Activated T-cell treated with anti-CD3 and anti-CD28 coated beads, Interleukin-2, amount 50 U/mL, for 24 hours (primary cell): ENCODE measurements at places on chromosomes 3 and 15.

GRCh38 chr3:156431334-156432124, 123.4 kb downstream of the SSR3 start:
- DNase-seq, result no peak

GRCh38 chr3:52005571-52005986, 9.9 kb upstream of the RPL29 start:
- DNase-seq, result no peak

DNA sequence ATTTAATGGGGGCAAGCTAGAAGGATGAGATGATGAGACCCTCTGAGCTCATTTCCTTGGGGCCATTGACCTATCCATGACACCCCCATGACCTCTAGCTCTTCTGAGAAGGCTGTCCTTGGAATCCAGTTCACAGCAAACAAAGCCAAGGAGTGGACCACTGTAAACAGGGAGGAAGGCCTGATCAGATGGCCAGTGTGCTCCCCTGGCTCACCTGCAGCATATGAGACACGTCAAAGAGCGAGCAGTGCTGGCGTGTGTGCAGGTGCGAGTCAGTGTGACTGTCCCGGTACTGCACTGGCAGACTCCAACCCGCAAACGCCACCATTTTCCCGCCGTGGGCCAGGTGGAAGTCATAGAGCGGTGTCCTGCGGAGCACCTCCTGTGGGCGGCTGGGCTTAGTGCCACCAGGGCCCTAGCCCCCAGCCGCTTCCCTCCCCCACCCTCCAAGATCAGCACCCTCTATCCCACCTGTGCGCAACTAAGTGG, 339 bp downstream of the AMT start:
- no peak for DNase-seq

DNA sequence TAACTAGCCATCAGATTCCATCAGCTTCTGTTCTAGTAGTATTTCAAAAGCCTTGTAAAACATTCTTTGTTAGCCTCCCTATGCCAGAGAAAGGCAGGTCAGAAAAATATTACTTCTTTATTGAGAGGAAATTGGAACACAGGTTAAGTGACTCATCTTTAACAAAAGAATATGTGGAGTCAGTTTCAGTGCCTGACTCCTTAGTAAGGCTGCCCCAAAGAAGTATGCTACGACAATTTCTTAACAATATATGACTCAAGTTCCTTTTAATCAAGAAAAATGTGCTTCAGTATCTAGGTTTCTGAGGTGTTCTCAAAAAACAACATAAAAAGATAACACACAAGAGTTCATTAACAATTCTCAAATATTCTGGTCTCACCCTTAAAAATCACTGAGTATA, 139.2 kb downstream of the VPS13C start:
- DNase-seq, result no peak

DNA sequence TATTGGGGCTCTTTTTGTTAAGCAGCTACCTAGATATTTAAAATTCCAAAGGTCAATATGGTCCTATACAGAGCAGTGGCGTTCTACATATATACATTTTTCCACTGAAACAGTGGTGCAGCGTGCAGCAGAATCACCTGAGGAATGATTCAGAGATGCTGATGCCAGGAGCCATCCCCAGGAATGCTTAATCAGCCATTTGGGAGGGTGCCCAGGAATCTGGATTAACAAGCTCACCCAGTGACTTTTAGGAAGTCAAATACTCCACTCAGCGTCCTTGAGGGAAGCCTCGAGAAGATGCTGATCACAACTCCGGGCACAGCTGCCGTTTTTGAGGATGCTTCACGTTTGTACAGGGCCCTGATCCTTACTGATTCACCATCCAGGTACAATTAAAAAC, 82.6 kb upstream of the ARHGEF3 start:
- DNase-seq, result no peak

DNA sequence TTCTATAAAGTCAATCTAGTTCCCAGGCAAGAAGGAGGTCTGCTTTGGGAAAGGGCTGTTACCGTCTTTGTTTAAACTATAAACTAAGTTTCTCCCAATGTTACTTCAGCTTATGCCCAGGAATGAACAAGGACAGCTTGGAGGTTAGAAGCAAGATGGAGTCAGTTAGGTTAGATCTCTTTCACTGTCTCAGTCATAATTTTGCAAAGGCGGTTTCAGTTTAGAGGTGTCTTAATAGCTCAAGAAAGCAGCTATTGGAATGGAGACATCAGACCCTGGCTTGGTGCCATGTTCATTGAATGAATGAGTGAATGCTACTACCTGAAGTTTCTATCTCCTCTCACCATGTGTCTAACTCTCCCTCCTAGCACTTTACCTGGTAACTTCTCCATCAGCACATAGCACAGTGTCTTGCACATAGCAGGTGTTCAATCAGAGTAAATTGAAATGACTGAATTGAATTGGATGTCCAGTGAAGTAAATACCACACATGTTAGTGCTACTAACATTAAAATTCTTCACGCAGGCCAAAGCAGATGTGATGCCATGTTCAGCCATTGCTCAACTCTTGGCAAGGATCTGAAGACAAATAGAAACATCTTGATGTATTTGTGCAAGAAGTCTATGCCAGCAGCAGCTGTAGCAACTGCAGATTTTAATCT, 28.2 kb downstream of the CLEC3B start:
- no peak for DNase-seq

DNA sequence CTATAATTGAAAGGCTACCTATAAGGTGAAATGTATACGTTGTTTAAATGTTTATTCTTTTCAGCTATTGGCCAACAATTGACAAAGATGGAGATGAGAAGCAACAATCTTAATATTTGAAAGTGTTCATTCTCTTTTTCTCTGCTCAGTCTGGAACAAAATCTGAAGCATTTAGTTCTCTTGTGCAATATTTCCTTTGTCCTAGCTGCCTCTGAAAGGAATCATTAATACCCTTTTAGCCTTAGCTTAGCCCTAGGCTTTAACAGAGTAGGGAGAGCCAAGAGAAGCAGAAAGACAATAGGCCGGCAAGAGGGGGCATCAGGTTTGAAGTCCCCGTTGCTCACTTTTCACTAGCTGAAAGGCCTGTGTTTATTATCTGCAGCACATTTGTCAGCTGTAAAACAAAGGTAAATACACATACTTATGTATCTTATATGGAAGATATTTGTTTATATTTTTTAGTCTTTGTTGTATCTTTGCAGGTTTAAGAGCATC, 422.5 kb upstream of the SEMA6D start:
- DNase-seq, result no peak

- no peak for DNase-seq
These were observed 80.1 kb upstream of the GBE1 start for GRCh38 chr3:81841540-81841939.

DNA sequence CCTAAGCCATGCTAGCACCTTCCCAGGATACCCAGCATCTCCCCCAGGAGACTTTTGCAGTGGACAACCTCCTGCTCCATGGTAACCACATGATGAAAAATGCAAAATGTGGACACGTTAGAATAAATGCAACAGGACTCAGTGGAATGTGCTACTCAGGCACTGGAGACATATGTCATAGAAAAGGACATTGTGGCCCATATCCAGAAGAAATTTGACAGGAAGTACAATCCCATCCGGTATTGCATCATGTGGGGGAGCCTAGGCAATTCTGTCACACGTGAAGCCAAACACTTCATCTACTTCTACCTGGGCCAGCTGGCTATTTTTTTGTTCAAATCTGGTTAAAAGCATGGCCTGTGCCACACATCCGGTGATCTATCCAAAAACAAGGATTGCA, 227.2 kb upstream of the GPR149 start:
- DNase-seq, result no peak

GRCh38 chr3:99633887-99634558, 4.4 kb upstream of the COL8A1 start:
- DNase-seq, result no peak

DNA sequence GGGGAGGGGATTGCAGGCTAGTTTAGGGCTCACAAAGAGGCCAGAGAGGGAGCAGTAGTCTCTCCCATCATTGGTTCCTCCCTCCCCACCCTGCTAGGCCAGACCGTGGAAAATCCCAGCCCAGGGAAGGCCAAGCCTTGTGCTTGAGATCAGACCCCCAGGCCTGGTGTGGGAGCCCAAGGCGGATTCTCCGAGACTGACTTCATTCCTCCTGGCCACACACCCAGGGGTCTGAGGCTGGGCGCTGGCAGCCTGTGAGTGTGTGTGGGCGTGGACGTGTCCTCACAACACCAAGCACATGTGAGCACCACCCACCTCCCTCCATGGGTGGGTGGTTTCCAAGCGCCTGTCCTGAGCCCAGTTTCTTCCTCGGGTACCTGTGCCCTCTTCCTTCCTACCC, 4.1 kb downstream of the LOXL1 start:
- no peak for DNase-seq

GRCh38 chr15:93265111-93265556, 176.1 kb upstream of the RGMA start:
- DNase-seq, result no peak

GRCh38 chr3:151034303-151034702, 51.2 kb upstream of the MED12L start:
- DNase-seq, result no peak

DNA sequence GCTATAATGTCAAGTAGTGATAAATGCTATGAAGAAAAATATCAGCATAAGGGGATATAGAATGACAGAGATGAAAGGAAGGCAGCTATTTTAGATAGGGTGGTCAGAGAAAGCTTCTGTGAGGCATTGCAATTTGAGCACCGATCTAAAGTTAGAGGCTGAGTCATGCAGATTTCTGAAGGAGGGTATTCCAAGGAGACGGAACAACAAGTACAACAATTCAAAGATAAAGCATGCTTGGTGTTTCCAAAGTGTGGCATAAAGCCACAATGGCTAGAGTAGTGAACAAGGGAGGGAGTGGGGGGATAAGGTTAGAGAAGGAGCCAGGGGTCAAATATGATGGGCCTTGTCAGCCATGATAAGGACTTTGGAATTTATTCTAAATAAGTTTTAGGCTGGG, 71.9 kb downstream of the PFN2 start:
- DNase-seq, result no peak

GRCh38 chr3:105504440-105504951, 137.8 kb downstream of the ALCAM start:
- no peak for DNase-seq

DNA sequence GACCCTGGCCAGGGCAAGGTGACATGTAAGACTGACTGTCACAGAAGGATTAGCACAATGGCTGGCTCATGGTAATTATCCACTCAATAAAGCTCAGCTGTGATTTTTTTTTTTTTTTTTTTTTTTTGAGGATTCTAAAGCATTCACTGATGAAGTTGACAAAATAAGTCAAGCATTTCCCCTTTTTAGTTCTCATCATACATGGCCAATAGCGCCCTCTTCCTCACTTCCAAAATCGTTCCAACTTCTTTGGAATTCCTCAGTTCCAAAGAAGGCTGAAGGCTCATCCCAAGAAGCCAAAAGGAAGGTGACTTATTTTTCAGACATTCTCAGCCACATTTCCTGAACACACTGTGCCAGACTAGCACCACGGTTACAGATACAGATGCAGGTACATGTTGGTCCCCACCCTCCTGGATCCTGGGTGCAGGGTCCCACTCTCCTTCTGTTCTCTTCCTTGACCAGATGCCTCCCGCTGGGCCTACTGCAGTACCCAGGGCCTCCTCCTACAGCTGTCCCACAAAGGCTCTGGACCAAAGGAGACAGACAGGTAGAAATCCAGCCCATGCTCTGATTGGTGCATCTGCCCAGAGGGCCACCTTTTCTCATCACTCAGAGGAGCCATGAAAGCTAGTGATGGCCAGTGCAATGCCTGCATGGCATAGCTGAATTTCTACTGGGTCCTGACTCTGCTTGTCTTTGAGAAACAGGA, 202.6 kb downstream of the UACA start:
- peak; percentile 31 for DNase-seq

- DNase-seq, result no peak
These were observed 33.6 kb downstream of the PTPRG start for GRCh38 chr3:61594964-61595285.

DNA sequence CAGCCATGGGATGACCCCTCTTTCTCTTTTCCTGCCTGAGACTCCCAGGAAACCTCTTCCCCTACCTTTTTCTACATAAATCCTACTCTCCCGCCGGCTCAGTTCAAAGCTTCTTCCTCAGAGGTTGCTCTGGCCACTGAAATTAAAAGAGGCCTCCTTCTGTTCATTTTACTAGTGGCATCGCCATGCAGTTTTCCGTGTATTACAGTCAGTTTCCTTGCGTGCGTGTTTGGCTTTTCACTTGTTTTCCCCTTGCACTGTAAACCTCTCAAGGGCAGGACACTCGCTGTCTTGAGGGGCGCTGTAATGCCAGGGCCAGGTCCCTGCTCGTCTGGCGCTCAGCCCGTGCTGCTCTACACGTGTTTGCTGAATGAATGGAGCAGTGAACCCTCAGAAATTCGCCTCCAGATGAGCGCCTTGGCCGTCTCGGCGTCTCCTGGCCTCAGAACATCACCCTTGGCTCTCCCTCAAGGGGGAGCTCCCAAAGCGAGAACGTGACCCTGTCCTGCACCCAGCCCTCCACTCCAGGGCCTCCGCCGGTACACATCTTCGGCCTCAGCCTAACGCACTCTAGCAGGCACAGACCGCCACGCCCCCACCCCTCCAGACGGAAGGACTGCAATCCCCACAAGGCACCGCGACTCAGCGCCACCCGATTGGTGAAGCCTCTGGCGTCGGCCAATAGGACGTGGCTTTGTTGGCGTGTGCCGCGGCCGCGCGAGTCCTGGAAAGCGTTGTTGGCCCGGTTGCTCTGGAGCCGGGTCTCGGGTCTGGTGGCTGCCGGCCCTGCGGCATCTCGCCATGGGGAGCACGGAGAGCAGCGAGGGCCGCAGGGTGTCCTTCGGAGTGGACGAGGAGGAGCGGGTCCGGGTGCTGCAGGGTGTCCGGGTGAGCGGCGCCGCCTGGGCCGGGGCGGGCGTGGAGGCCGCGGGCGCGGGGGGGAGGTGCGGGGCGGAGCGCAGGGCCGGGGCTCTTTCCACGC, at the start of gene CHCHD6:
CHCHD6 (plus strand) TSS at position 729 of the 982 bp plus-strand sequence; CDS start at position 802, 73 bp downstream.
- DNase-seq, result peak; percentile 98

- no peak for DNase-seq
These were observed 15.6 kb upstream of the DUSP7 start for GRCh38 chr3:52072020-52072419.

GRCh38 chr3:13896473-13897154, 16.7 kb upstream of the WNT7A start:
- DNase-seq, result peak; percentile 59

GRCh38 chr3:47611576-47611975, 32.9 kb upstream of the CSPG5 start:
- DNase-seq, result no peak

DNA sequence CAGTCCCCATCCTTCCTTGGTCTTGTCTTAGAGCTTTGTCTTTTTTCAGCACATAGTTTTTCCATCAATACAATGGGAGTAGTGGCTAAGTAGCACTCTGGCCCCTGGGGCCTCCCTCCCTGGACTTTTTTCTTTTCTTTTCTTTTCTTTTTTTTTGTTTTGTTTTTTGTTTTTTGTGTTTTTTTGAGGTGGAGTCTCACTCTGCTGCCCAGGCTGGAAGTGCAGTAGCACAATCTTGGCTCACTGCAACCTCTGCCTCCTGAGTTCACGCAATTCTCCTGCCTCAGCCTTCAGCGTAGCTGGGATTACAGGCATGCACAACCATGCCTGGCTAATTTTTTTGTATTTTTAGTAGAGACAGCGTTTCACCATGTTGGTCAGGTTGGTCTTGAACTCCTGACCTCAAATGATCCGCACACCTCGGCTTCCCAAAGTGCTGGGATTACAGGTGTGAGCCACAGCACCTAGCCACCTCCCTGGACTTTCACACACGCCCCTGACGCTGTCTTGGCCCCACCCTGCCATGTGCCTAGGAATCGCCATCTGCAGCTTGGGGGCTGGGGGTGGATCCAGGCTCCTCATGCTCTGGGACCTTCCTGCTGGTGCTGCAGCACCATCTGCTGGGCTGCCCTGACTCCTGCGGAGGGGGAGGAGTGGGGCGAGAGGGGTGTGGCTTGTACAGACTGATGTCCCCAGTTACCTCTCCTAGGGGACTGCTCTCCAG, 2.8 kb downstream of the C15orf39 start:
- peak; percentile 89 for DNase-seq
